ENCODE measurements at places on chromosomes 7 and 10. TPM values are rescaled to one million over a fixed set of nuclear protein-coding genes. Genes with fewer than 3 reads are reported as not detected.

DNA sequence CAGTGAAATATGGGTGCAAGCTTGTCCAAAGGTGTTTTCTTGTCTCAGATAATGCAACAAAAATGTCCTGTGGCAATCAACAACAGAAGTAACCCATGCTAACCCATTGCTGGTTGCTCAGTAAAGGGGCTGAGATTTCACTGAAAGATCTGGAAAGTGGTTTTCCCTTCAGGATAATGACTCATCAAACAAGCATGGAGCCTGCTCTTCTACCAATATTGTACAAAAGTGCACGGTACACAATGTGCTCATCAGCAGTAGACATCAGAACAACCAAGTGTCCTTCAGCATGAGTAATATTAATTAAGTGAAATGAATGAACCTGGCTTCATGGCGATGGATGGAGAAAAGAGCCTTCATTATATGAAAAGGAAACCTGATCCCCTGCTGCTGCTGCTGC lies 287.1 kb upstream of the NEBL start:
- DNase-seq: no peak
- no peak overlapping the region for H3K27ac ChIP-seq
- no peak overlapping the region for H3K4me3 ChIP-seq

GRCh38 chr10:12685261-12686058 lies 316.1 kb downstream of the CCDC3 start:
- no peak overlapping the region for H3K4me3 ChIP-seq
- no peak overlapping the region for H3K27ac ChIP-seq
- no peak for DNase-seq
- H3K4me1 ChIP-seq: peaks cover 2% of the 10 kb centered on the region

DNA sequence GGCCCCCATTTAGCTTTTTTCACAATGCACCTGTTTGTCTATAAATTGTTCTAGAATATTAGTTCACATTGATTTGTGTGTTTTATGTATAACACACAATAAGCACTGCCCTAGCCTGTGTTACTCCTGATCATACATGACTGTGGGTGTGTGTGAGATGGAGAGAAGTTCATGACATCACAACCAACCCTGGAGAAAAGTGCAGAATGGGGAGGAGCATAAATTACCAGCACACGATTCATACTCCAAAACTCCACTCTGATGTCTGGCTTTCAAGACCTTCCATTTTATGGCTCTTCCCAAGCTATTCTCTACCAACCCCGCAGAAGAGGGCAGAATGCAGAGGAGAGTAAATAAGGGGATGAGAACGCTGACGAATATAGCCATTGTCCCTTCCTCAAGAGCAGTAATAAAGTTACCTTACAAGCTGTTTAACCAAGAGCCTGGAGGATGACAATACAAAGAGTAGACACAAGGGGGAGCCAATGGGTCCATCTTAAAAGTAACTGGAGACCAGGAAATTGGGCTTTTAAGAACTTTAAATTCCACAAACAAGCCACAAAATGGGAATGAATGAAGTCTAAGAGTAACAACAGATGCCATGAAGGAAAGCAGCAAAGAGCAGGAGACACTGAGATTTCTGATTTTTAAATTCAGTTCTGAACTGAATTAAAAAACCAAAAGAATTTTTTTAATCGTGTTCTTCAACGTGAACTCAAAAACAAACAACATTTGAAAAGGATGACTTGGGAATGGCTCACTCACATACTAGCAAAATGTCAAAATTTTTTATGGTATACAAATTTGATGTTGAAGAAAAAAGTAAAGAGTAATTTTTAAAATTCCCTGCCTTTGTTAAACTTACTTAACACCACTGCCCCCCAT lies 159.6 kb downstream of the PARD3 start:
- no peak overlapping the region for H3K27ac ChIP-seq
- no peak overlapping the region for H3K4me3 ChIP-seq
- H3K4me1 ChIP-seq: peaks cover 21% of the 10 kb centered on the region
- peak; percentile 79 for DNase-seq
- no peaks in the 10 kb centered on the region for H3K27me3 ChIP-seq

- DNase-seq: no peak
- H3K27me3 ChIP-seq: no peaks in the 10 kb centered on the region
- H3K4me3 ChIP-seq: no peak overlapping the region
- H3K36me3 ChIP-seq: peaks cover 4% of the 10 kb centered on the region
- H3K27ac ChIP-seq: no peak overlapping the region
These were observed 173.0 kb downstream of the ARHGAP21 start for GRCh38 chr10:24550680-24551079.

DNA sequence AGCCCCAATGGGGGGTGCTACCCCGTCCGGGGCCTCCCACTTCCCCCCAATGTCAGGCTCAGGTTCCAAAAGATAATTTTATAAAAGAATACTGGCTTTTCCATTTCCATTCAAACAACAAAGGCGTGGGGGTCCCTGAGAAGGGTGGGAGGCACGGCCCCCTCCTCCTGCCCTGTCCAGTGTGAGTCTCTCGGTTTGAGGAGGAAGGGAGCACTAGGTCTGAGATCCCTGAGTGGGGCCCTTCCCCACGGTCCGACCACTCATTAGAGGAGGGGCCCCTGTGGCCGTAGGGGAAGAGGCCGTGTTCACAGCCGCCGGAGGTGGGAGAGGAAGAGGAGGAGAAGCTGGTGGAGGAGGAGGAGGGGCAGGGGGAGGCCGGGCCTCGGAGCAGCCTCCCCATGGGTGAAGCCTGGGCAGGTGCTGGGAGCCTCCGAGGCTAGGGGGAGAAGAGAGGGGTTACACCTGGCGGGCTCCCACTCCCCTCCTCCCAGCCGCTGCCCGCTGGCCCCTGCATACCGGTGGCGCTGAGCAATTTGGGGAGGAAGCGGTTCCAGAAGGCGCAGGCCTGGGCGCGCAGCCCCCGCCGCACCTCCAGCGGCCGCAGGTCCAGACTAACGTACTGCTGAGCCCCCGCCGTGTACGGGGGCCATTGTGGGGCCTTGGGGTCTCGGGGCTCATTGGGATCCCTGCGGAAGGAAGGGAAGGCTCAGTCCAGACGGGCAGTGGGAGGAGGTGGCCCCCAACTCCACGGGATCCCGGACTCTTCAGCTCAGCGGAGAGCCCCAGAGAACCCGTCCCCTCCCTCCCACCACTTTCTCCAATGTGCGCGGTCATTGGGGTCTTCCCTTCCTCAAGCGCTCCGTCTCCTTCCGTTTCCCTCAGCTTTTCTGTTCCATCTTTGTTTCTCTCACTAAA lies 1.4 kb upstream of the UFSP1 start:
- H3K27me3 ChIP-seq: peaks cover under 1% of the 10 kb centered on the region
- DNase-seq: peak; percentile 63
- H3K36me3 ChIP-seq: peaks cover 5% of the 10 kb centered on the region
- peak overlapping the region; percentile 94 for H3K27ac ChIP-seq
- peaks cover 19% of the 10 kb centered on the region for H3K4me1 ChIP-seq

- no peaks in the 10 kb centered on the region for H3K27me3 ChIP-seq
- no peaks in the 10 kb centered on the region for H3K36me3 ChIP-seq
- H3K4me3 ChIP-seq: no peak overlapping the region
- no peaks in the 10 kb centered on the region for H3K4me1 ChIP-seq
These were observed 138.9 kb downstream of the CACNB2 start for GRCh38 chr10:18279173-18279572.

DNA sequence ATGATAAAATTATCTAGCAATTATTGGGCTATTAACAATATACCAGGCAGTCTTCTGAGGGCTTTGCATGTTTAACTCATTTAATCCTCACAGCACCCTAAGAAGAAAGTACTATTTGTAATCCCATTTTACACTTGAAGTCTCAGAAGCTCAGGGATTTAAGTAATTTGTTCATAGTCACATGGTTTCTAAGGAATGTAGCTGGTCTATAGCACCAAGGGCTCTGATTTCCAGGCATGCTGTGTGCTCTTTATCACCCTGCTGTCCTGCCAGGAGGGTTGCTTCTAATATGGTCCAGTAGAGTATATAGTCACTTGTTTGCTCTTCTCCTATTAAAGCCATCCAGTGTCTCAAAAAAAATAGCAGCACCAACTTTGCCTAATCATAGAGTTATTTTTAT lies 417.2 kb downstream of the PLXDC2 start:
- no peak overlapping the region for H3K4me3 ChIP-seq
- H3K27ac ChIP-seq: no peak overlapping the region
- H3K4me1 ChIP-seq: no peaks in the 10 kb centered on the region
- DNase-seq: no peak

DNA sequence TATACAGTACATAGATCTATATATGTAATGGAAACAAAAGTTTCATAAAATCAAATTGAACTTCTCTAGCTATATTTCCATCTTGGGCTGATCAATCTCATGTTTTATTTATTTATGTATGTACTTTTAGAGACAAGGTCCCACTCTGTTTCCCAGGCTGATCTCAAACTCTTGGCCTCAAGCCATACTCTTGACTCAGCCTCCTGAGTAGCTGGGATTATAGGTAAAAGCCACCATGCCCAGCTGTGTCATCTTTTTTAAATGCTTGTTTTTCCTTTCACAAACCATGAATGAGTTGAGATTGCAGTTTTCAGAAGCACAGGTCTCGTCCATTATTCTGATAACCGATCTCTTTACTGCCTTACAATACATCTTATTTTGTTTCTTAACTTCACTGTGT lies 400.9 kb downstream of the KCNMA1 start:
- no peaks in the 10 kb centered on the region for H3K27me3 ChIP-seq
- H3K4me3 ChIP-seq: no peak overlapping the region
- no peak overlapping the region for H3K27ac ChIP-seq
- no peak for DNase-seq

DNA sequence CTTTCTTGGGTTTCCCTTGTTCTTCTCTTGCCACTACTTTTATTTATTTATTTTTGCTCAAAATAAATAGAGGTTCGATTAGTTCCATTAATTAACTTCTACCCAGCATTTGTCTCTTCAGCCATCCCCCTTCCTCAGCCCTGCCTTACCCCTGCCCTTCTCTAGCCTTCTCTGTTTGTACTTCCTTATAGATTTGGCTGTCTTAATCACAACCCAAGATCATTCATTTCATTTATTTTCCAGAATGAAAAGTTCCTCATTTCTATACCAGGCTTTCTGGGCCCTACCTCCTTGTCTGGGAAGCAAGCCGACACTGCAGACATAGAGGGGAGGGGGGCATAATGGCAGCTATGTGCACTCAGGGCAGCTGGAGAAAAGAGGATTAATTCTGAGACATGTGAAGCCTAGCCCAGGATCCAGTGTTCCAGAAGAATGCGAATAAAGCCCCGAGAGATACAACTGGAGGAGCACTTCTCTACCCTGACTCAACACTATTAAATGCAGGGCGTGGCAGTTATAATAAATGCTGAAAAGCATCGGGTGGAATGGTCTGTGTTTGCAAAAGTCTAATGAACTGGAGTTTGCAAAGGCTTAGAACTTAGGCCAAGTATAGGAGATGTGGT lies 6.4 kb upstream of the PDCD4 start:
- DNase-seq: no peak
- H3K27ac ChIP-seq: peak overlapping the region; percentile 81
- H3K4me1 ChIP-seq: peaks cover 5% of the 10 kb centered on the region
- no peaks in the 10 kb centered on the region for H3K36me3 ChIP-seq
- no peak overlapping the region for H3K4me3 ChIP-seq

DNA sequence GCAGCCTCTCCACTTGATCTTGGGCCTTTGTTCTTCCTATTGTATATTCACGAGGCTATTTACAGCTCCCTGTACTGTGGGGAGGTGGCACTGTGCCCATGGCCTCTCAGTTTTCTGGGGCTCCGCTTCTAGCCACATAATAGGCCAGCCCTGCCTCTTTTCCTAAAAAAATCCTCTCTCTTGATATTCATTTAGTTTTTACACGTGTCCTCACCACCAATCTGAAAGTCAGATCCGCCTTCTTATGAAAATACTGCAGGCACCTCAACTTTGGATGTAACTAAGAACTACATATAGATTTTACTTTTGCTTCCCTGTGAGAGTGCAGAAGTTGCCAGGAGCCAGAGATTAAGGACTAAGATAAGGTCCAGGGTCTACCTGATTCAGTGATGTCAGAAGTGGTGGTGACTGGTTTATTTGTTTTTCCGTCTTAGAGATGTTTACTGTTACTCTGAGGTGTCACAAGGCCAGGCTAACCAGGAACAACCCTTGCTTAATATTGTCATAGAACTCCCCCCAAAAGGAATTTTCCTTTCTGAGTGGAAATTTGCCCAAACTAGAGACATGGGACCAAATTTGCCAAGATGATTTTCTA lies 7.8 kb downstream of the BAMBI start:
- DNase-seq: peak; percentile 33
- peaks cover 19% of the 10 kb centered on the region for H3K4me1 ChIP-seq
- no peaks in the 10 kb centered on the region for H3K36me3 ChIP-seq
- no peak overlapping the region for H3K4me3 ChIP-seq
- H3K27ac ChIP-seq: no peak overlapping the region

GRCh38 chr10:103448746-103449145 lies 3.4 kb downstream of the CALHM2 start:
- H3K4me1 ChIP-seq: peaks cover 23% of the 10 kb centered on the region
- H3K36me3 ChIP-seq: peaks cover 32% of the 10 kb centered on the region
- H3K27me3 ChIP-seq: no peaks in the 10 kb centered on the region

GRCh38 chr7:81470724-81471379 lies 299.0 kb downstream of the HGF start:
- DNase-seq: no peak
- H3K27me3 ChIP-seq: no peaks in the 10 kb centered on the region
- no peaks in the 10 kb centered on the region for H3K36me3 ChIP-seq
- peaks cover 2% of the 10 kb centered on the region for H3K4me1 ChIP-seq

DNA sequence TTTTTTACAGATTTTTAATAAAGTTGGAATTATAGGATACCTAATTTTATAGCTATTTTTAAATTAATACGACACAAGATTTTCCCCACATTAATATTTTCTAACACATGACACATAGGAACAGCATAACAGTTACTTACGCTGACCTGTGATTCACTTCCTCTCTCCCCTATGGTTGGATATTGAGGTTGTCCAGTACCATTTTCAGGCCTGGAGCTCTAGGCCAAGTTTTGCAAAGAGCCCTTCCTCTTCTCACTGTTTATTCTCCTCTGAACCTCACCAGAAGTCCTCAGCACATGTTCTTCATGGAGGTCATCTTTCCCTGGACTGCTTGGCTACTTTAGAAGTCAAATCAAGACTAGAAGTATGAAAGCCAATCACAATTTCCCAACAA lies 28.2 kb downstream of the LYZL1 start:
- no peak overlapping the region for H3K4me3 ChIP-seq
- H3K27me3 ChIP-seq: no peaks in the 10 kb centered on the region
- peaks cover 10% of the 10 kb centered on the region for H3K4me1 ChIP-seq
- no peak for DNase-seq
- no peaks in the 10 kb centered on the region for H3K36me3 ChIP-seq

DNA sequence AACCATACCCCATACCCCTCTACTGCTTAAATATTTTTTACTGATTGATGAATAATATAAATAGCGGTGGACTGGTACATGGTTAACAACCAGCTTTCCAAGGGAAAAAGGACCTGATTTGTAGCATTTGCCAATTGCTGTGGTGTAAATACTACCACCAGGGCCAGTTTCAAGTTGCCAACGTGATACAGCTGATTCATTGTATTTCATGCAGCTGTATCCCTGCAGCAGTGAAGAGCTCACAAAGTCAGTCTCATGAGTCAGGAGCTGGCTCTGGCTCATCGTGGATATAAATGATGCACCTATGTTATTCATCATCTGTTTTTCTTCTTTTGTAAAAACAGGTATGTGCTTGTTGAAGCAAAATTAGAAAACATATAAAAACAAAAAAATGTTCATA lies 15.2 kb downstream of the CALML5 start:
- DNase-seq: no peak
- peaks cover 5% of the 10 kb centered on the region for H3K4me1 ChIP-seq
- no peak overlapping the region for H3K4me3 ChIP-seq
- no peaks in the 10 kb centered on the region for H3K27me3 ChIP-seq
- H3K36me3 ChIP-seq: no peaks in the 10 kb centered on the region

EPO gene
- total RNA-seq: not detected

CLRN3 gene
- total RNA-seq: not detected

OR2A12 gene
- total RNA-seq: 0.06 TPM

NT5C2 gene
- 178 TPM for total RNA-seq

NPY gene
- not detected for total RNA-seq

TFR2 gene
- total RNA-seq: 2.1 TPM

UBTD1 gene
- 44.1 TPM for total RNA-seq

PTPRE gene
- total RNA-seq: 27.3 TPM

TAF3 gene
- total RNA-seq: 7.0 TPM

SEMA3A gene
- 9.4 TPM for total RNA-seq

MOGAT3 gene
- total RNA-seq: not detected

Data from lung (tissue), 17 donors.